ENCODE measurements at places on chromosomes 6 and 20.

GRCh38 chr6:142474531-142475289 lies 172.9 kb downstream of the ADGRG6 start:
- DNase-seq, result peak; percentile 65

- DNase-seq, result no peak
These were observed 197.4 kb upstream of the PRSS16 start for GRCh38 chr6:27049863-27050781.

- no peak for DNase-seq
These were observed 30.8 kb upstream of the CSNK2A1 start for GRCh38 chr20:574297-574942.

DNA sequence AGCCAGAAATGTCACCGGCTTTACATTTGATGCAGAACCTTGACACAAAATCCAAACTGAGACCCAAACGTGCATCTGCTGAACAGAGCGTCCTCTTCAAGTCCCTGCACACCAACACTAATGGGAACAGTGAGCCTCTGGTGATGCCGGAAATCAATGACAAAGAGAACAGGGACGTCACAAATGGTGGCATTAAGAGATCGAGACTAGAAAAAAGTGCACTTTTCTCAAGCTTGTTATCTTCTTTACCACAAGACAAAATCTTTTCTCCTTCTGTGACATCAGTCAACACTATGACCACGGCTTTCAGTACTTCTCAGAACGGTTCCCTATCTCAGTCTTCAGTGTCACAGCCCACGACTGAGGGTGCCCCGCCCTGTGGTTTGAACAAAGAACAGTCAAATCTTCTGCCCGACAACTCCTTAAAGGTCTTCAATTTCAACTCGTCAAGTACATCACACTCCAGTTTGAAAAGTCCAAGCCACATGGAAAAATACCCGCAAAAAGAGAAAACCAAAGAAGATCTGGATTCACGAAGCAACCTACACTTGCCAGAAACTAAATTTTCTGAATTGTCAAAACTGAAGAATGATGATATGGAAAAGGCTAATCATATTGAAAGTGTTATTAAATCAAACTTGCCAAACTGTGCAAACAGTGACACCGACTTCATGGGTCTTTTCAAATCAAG lies 108.4 kb downstream of the RTN4IP1 start:
- no peak for DNase-seq

- peak; percentile 63 for DNase-seq
These were observed 108.1 kb downstream of the BCKDHB start for GRCh38 chr6:80214436-80215022.

DNA sequence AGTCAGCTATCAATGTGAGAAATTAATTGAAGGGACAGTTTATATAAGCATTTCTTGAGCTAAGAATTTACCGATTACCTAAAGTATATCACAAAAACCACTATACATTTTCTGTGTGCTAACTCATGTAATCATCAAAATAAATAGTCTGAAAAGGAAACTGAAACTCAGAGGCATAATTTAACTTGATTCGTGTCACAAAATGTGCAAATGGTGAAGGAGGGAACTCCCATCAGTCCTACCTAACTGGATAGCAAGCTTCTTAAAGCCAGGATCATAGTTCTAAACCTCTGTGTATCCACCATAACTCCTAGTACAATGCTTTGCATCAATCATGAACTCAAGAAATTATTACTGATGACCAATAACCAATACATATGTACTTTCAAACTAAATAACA lies 91.0 kb downstream of the ASCC3 start:
- no peak for DNase-seq

GRCh38 chr6:150418827-150419594 lies 50.2 kb downstream of the IYD start:
- peak; percentile 57 for DNase-seq

DNA sequence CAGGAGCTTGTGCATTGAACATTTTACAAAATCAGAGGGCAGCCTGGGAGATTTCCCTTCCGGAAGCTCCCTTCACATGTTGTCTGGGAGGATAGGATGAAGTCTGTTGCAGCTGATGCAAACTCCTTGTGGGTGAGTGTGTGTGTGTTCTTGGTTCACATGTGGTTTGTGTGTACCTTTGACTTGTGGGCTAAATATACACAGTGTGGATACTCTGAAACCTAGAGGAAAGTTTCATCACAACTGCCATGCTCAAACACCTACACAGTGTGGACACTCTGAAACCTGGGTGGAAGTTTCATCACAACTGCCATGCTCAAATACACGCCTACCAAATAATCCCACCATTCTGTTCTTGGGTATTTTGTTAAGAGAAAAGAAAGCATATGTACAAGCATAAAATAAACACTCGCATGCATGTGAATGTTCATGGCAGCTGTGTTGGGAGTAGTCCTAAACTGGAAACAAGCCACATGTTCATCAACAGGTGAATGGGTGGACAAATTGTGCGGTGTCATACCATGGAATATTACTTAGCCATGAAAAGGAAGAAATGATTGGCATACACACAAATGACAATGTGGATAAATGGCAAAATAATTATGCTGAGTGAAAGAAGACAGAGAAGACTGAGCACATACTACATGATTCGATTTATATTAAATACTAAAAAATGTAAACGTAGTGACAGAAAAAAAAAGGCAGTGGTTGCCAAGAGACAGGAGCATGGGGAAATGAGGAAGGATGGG lies 1.8 kb downstream of the SCP2D1 start:
- DNase-seq, result no peak

DNA sequence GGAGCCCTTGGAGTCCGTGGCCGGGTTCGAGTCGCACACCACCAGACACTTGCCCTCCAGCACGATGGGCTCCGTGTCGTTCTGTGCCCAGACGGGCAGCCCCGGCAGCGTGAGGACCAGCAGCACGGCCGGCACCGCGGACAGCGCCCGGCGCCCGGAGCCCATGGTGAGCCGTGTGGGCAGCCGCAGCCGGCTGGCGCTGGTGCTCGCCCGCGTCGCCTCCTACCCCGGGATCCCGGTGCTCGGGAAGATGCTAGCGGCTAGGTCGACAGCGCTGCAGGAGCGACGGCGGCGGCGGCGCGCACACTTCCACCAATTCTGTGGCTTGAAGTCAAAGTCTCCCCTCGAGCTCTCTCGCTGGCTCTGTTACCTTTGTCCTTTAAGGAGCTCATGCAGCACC lies 1.3 kb downstream of the CBLN4 start:
- no peak for DNase-seq

GRCh38 chr6:36906539-36907325 lies 21.0 kb downstream of the C6orf89 start:
- no peak for DNase-seq

DNA sequence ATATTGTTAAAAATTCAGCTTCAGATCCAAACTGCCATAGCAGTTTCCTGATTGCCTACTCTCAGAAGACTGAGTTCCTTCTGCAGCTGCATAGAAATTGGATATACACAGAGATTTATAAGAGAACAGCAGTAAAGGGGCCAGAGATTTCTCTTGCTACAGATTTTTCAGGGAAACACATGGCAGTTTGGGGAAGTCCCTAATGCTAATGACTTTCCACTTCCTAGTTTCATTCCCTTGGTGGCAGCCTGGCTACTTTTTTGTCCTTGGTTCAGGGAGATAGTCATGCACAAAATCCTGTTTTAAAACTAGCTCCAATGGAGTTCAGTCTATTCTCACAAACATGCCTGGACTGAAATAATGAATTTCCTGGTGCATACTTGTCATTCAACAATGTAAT lies 125.3 kb upstream of the PLCB4 start:
- DNase-seq, result no peak

DNA sequence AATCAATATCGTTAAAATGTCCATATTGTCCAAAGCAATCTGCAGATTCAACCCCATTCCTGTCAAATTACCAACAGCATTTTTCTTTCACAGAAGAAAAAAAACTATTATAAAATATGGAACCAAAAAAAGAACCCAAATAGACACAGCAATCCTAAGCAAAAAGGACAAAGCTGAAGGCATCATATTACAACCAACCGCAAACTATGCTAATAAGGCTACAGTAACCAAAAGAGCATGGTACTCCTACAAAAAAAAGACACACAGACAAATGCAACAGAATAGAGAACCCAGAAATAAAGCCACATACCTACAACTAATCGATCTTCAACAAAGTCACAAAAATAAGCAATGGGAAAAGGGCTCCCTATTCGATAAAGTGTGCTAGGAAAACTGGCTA lies 49.2 kb downstream of the RNGTT start:
- peak; percentile 34 for DNase-seq

DNA sequence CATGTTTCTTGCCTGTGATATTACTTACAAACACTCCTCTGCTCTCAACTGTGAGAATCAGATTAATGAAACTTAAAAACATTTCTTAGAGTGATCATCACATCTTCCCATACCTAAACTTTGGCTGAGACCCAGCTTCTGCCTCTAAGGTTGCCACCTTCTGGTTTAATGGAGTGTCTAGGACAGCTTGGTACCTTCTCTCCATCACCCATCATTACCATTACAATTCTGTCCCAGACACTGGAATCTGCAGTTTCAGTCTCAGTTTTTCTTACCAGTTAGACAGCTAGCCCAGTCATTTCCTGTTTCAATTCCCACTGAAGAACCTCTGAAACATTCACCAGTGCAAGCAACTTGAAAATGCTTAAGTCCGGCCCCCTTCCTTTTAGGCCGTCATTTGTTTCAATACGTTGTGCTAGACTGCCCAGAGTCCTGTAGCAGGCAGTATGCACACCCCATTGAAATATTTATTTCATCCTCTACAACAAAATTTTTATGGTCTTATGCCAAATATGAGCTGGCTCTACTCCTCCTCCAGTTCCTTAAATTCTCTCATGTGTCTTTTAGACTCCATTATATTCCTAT lies 107.0 kb upstream of the FOXO3 start:
- DNase-seq, result peak; percentile 95

DNA sequence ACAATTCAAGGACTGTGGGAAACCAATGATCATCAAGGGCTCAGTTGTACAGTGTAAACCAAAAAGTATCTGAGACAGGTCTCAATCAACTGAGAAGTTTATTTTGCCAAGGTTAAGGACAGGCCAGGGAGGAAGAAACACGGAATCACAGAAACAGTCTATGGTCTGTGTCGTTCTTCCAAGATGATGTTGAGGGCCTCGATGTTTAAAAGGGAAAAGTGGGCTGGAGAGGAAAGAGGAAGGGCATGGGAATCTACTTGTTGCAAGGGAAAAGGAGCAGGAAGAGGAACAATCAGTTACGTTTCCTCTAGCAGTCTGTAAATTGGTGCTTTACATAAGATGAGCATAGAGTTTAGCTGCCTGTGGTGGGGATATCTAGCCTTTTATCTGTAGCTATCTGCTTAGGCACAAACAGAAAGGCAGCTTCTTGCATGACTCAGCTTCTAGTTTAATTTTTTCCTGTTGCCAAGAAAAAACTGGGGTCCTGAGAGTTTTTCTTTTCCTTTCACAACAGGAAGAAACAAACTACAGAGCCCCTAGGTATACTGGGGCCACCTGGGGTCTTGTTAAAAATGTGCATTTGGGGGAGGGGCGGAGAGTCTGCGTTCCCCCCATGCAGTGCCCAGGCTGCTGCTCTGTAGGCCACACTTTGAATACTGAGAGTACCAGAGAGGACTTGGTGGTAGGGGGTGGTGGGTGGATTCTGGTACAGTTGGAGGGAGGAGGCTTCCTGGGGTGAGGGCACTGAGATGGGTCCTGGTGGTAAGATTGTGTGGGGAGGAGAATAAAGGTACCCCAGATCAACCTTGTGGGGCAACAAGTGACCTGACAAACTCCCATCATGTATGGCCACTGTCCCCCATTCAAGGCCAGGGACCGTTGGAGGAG lies 35.3 kb upstream of the EZR start:
- DNase-seq, result peak; percentile 84

DNA sequence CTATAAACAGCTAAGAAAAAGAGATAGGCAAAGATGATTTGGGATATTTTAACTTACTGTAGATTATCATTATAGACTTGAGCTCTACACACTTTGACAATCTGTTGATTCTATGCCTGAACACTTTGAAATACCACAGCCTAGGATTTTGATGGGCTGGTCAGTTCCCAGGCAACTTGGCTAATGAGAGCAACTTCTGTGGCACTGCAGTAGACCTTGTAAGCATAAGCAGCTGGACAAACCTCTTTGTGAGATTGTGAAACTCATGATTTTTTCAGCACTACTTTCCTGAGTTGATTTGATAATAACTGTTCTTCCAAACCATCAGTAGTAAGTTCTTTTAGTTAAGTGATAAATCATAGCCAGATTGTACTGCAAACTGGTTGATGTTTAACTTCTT lies 27.1 kb upstream of the ELOVL5 start:
- DNase-seq, result peak; percentile 51

Measured in iris pigment epithelial cell (primary cell).